ENCODE measurements at places on chromosomes 13 and 19.

GRCh38 chr13:59755632-59756290 is 408.0 kb downstream of the DIAPH3 start:
- DNase-seq: no peak

DNA sequence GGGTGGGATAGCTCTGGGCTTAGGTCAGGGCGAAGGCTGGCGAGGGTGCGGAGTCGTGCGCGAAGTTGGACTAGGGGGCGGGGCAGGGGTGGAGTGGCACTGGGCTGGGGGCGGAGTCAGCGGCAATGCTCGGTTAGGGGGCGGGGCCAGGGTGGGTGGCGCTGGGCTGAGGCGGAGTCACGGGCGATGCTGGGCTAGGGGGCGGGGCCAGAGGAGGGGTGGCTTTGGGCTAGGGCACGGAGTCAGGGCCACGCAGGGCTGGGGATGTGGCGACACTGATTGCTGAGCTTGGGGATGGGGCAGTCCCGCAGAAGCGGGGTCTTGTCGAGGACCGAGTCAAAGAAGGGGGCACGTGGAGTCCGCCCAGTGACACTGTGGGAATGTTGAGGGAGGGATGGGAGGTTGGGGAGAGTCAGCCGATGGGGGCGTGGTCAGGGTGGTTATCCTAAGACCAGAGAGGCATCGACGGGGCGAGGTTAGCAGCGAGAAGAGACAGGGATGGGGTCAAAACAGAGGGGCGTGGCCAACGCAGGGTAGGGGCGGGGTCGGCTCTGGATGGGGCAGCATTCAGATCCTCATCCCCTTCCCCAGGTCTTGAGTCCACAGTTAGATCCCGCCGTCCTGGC is 8.7 kb downstream of the HOMER3 start:
- DNase-seq: peak; percentile 73

GRCh38 chr13:109782823-109783431 is 3.5 kb downstream of the IRS2 start:
- no peak for DNase-seq

DNA sequence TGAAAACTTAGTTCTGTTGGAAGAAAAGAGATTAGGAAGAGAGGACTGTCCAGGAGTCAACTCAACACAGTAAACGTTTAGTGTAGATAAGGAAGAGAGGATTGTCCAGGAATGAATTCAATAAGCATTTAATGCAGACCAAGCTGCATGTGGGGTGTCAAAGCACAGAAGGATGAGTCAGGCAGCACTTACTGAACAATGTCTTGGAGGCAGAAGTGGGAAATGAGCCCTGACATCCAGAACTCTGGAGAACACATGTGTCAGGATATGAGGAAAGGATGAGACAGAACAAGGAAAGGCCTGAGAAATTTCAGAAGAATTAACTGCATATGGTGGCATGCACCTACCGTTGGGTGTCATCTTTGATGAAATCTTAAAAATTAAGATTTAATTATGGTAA is 429.2 kb upstream of the HTR2A start:
- no peak for DNase-seq

Data from cerebellar cortex (tissue), 1 donor.